ENCODE measurements at places on chromosomes 7 and 10. TPM values are rescaled to one million over a fixed set of nuclear protein-coding genes. Genes with fewer than 3 reads are reported as not detected.

DNA sequence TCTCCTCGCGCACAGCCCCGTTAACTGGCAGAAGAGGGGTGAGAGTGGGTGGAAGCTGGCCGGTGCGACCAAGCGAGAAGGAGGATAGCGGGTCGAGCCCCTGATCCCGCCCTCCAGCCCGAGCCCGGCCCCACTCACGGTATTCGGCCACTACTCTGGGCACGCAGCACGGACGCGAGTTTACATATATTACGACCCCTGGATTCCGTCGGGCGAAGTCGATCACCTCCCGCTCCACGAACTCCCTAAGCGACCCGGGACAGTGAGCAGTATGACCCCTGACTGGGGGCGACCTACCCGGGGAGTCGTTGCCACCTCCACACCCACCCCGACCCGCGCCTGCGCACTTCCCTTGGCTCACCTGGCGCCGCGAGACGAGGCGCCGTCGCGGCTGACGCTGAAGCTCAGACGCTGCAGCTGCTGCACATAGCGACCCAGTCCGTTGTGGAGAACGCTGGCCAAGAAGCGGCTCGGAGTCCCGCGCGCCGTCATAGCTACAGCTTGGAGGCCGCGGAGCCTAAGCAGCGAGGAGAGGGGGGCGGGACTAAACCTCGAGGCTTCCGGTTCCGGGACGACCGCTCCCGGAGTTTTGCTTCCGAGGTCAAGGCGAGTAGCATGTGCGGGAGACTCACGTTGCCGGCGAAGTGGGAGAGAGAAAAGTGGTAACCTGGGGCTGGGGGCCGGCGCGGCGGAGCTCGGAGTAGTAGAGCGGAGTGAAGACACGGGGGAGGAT lies at the start of the genes MRPL43 and TWNK:
Gene MRPL43 (minus strand): TSS at position 546 of the 733 bp plus-strand sequence. CDS start 54 bp downstream, at position 492.
Gene TWNK (plus strand): TSS at position 592 of the 733 bp plus-strand sequence. CDS start 668 bp downstream, outside the sequence.
- peak within 1 kb of the TSS; percentile 90 for H3K4me3 ChIP-seq
- peaks cover 33% of the 10 kb centered on the region for H3K36me3 ChIP-seq
- H3K27me3 ChIP-seq: no peaks in the 10 kb centered on the region
- peak within 1 kb of the TSS; percentile 82 for H3K27ac ChIP-seq
- H3K4me1 ChIP-seq: peaks cover 20% of the 10 kb centered on the region

- no peaks in the 10 kb centered on the region for H3K27me3 ChIP-seq
- no peak overlapping the region for H3K27ac ChIP-seq
- H3K4me1 ChIP-seq: no peaks in the 10 kb centered on the region
- H3K36me3 ChIP-seq: no peaks in the 10 kb centered on the region
- H3K4me3 ChIP-seq: no peak overlapping the region
These were observed 597.5 kb upstream of the PCDH15 start for GRCh38 chr10:55398497-55398882.

DNA sequence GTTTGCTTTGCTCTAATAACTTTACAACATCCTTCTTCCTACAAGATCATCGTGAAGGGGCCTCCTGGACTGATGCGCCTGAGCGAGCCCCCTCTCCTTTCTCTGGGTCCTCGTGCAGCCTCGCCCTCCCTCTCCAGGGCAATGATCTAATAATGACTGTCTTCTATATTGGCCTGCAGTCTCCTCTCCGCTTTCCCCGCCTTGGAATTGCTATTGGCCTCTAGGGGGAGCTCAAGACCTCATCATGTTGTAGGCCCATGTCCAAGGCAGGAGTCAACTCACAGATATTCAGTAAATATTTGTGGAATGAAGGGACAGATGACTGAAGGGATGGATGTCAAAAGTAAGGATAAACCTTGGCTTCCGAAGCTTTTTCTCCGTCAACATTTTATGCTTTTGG lies 1180.3 kb downstream of the TYW1 start:
- no peak for DNase-seq
- peaks cover 5% of the 10 kb centered on the region for H3K27me3 ChIP-seq
- no peaks in the 10 kb centered on the region for H3K36me3 ChIP-seq
- H3K4me1 ChIP-seq: no peaks in the 10 kb centered on the region

- no peak for DNase-seq
- no peaks in the 10 kb centered on the region for H3K27me3 ChIP-seq
- no peaks in the 10 kb centered on the region for H3K36me3 ChIP-seq
- no peaks in the 10 kb centered on the region for H3K4me1 ChIP-seq
These were observed 427.1 kb downstream of the GALNT17 start for GRCh38 chr7:71558806-71559613.

- H3K36me3 ChIP-seq: no peaks in the 10 kb centered on the region
- H3K4me3 ChIP-seq: no peak overlapping the region
- H3K4me1 ChIP-seq: no peaks in the 10 kb centered on the region
These were observed 79.0 kb upstream of the POM121L12 start for GRCh38 chr7:52956379-52956915.

GHRHR gene
- not detected for total RNA-seq

NPTX2 gene
- 38.4 TPM for total RNA-seq

CCL26 gene
- total RNA-seq: not detected

HGF gene
- total RNA-seq: 10.4 TPM
